ENCODE measurements at places on chromosomes 3 and 15.

DNA sequence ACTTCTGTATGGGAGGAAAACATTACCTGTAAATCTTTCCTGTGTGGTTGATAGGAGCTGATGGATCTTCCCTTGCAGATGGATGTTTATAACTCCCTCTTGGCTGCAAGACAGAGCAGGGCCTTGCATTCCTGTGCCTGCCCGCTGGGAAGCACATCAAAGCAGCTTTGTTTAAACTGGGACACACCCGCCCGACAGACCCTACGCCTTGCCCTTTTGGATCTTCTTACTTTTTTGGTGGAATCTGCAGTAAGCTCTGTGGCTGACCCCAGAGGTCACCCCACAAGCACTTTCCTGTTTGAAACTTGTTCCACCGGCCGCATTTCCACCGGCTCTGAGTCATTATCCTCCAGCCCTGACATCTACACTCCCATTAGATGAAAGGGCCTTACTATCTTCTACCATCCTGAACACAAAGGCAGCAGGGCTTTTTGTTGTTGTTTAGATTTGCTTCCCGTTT lies 244.1 kb upstream of the STT3B start:
- no peak for DNase-seq

DNA sequence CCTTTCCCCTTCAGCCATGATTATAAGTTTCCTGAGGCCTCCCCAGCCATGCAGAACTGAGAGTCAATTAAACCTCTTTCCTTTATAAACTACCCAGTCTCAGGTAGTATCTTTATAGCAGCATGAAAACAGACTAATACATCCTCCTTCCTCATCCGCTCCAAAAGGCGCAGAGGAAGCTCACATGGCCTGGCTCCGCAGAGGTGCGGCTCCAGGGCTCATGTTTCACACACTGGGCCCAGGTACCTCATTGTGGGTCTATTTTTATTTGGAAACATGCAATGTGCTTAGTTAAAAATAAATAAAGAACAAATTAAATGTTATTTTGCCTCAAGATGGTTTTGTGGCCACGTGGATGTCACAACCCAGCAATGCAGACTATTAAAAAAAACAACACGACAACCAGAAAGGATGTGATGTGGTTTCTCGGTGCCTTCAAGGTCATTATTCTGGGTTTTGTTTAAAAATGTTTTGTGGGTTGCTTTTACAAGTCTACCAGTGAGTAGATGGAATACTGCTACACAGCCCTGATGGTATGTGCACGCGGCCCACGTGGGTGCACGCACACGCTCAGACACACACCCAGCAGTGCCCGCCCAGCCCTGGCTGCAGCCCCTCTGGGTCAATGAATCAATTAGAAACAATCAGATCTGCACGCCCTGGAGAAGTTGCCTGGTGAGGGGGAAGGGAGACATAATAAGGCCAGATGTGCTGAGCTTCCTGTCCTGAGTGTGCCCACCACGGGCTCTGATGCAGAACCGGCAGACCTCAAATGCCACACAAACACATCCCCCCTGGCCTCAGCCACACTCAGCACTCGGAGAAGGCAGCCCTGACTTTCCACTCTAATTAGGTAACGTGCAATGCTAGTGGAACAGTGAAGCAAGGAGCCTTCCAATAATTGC lies 140.1 kb downstream of the ADAMTS17 start:
- DNase-seq = no peak

GRCh38 chr3:143266511-143266910 lies 146.9 kb downstream of the CHST2 start:
- DNase-seq = no peak

DNA sequence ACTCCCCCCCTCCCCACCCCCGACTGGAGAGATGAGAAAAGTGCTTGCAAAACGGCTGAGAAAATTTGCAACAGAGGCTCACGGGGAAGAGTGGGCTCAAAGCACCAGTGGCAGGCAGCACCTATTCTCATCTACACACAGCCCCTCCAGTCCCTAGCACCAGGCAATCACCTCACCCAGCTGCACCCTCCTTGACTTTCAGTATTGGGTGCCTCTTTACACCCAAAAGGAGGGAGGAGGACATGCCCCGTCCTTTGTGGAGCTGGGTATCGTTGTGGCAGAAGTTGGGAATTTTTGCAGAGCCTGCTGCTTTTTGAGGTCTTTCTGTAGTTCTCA lies 182.8 kb upstream of the TOPAZ1 start:
- no peak for DNase-seq

GRCh38 chr3:15387171-15387581 lies 40.2 kb downstream of the METTL6 start:
- no peak for DNase-seq

- no peak for DNase-seq
Observed at GRCh38 chr3:183812761-183813445, 12.5 kb downstream of the MAP6D1 start.

DNA sequence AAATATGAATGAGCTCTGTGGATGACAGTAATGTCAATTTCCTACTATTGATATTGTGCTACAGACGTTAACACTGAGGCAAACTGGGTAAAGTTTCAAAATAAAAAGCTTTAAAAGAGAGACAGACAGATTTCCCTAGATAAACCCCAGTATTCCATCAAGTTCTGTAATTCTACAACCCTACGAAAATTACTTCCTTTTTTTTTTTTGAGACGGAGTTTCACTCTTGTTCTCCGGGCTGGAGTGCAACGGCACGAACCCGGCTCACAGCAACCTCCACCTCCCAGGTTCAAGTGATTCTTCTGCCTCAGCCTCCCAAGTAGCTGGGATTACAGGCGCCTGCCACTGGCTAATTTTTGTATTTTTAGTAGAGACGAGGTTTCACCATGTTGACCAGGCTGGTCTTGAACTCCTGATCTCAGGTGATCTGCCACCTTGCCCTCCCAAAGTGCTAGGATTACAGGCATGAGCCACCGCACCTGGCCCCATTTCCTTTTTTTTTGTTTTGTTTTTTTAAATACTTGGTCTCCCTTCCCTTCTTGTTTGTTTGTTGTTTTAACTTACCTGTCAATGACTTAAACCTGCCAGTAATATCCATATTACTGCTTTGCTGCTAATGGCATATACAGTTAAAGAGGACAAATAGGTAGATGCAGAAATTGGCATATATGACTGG lies 57.2 kb downstream of the CBLB start:
- DNase-seq = no peak

DNA sequence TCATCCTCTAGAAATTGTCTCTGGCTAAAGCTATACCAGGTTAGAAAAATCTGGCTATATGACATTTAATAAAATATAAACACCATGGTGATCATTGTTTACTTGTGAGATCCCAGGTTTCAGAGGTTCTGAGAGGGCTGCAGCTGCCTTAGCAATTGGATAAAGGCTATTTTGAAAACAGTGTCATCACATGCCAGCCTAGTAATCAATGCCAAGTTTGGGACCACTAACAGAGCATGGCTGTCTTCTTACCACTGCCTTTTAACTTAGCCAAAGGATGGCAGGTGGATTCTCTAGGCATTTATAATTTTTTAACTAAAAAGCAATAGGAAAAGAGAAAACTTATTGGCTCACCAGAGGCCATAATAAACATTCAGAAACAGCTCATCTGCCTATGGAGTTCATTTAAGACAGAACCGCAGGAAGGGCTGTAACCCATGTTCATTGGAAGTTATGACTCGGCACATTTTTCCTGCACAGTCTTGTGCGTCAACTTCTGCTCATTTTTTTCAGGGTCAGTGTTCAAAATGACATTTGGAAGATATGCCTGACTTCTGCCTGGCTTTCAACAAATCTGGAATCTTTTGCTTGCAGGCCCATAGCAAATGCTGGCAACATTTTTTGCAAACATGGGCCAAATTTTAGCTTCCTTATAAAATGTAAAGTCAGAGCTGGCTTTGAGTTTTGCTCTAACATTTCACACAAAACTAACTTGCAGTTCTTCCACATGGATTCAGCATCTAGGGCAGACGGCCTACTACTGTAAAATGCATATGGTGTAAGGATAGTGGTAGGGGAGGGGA lies 476.0 kb upstream of the TBL1XR1 start:
- no peak for DNase-seq

GRCh38 chr15:88906130-88906529 lies 7.0 kb downstream of the MFGE8 start:
- no peak for DNase-seq

DNA sequence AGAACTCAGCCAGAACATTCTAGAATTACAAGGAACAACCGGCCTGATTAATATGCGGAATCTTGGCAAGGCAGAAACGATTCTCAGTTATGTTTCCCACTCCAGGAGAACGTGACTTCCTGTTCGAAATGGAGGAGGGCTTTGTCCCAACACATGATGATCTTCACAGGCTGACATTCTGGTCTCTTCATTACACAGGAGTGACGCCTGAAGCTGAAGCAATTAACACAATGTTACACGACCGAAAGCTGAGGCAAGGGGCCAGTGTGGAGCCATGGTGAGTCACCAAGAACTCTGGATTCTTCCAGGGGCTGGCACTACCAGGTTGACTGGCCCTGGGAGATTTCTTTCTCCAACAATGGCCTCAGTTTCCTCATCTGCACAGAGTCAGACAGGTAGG lies 40.9 kb downstream of the RFTN1 start:
- DNase-seq = no peak

DNA sequence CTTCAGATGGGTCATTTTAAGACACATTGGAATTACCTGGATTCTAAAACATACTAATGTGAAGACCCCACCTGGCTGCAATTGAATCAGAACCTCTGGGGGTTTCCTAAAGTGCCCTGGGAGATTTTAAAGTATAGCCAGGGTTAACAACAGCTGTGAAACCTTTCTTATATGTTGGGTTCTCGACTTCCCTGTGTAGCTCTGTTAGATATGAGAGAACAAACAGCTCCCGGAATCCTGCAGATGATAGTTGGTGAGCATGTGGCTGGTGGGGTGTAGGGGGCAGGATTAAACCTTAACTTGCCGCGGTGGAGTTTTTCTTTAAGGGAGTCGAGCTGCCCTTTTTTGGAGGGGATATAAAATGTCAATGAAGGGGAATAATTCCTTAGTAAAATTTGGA lies 12.1 kb downstream of the PLCL2 start:
- DNase-seq = no peak

GRCh38 chr3:169965562-169966427 lies 812 bp upstream of the SEC62 start:
- DNase-seq = no peak

GRCh38 chr3:168864107-168865021 lies 768.6 kb upstream of the GOLIM4 start:
- DNase-seq = no peak

DNA sequence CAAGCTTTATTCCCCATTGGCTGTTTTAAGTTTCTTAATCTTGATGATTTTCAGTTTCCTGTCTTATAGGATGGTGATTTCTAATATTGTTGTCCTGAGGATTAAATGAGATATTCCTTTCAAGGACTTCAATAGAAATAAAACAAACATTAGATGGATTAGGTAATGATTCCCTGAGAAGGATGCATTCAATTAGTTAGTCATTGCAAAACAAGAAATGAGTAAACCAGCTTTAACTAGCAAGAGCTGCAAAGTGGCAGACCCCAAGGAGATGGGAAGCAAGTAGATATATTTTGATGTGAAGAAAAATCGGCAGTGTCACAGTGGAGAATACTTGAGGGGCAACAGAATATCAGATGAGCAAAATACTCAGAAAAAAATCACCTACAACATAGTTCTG lies 849.1 kb downstream of the TUSC7 start:
- no peak for DNase-seq

- DNase-seq = no peak
Observed at GRCh38 chr15:88653200-88654064, 14.6 kb downstream of the ISG20 start.

GRCh38 chr3:77868725-77869124 lies 828.8 kb downstream of the ROBO2 start:
- DNase-seq = no peak

GRCh38 chr3:140338916-140339315 lies 338.9 kb upstream of the TRIM42 start:
- DNase-seq = no peak

Measured in activated T-helper 1 cell treated with Interleukin-2 at 50 U/mL for 16 hours (primary cell).